ENCODE measurements at places on chromosomes 16 and 17.

DNA sequence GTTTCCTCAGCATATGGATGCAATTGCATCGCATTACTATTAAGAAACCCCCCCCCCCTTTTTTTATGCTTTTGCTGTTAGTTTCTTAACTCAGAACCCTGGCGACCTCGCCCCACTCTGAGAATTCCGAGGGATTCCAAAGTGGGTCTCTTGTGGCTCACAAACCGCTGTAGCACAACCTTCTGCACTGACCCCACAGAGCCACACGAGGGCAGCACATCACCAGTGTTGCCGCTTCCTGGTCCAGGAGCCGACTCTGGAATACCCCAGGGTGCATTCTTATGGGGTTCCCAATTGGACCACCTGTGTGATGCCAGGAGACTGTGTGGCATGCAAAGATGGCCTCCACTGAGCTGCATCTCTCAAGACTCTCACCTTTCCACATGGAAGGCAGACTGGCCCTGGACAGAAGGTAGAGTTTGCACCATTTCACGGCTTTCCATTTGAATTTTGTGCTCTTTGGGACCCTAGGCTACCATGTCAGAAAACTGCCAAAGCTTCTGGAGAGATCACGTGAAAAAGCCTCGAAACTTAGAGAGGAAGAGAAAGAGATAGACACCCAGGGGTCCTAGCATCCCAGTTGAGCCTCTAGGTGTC lies 432.7 kb upstream of the ASIC2 start:
- DNase-seq: no peak

DNA sequence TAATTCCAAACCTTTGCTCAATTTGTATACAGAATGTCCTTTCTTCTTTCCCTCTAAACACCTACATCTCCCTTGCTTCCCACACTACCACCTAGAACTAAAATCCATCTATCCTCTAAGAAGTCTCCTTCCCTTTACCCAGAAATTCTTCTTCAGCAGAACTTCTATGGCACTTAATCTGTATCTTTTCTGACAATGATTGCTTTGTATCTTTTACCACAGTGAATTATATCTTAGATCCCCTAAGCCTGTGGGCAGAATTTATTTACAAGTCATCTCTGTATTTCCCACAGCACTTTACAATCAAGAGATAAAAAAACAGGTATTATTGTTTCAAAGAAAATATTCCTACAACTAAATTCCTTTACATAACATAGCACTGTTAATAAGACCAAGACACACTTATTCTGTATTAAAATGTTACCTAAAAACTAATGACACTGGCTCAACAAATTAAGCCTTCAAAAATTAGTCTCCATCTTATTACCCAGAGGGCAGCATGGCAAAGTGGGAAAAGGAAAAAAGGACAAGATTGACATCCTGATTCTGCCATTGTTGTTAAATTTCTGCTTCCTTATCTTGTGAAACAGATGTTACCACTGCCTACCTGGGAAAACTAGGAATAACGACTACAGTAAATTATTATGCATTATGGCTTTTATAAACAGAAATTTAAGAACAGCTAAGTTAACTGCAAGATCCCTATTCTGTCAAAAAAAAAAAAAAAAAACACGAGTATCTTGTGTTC lies 42.8 kb downstream of the KANSL1 start:
- DNase-seq: no peak

DNA sequence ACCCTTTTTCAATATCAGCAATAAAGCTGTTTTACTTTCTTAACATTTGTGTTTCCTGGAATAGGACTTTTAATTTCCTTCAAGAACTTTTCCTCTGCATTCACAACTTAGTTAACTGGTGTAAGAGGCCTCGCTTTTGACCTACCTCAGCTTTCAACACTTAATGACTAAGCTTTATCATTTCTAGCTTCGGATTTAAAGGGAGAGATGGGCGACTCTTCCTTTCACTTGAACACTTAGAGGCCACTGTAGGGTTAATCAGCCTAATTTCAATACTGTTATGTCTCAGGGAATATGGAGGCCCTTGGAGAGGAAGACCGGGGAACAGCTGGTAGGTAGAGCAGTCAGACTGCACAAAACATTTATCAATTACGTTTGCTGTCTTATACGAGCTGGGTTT lies 4.7 kb downstream of the SYNRG start:
- DNase-seq: no peak

DNA sequence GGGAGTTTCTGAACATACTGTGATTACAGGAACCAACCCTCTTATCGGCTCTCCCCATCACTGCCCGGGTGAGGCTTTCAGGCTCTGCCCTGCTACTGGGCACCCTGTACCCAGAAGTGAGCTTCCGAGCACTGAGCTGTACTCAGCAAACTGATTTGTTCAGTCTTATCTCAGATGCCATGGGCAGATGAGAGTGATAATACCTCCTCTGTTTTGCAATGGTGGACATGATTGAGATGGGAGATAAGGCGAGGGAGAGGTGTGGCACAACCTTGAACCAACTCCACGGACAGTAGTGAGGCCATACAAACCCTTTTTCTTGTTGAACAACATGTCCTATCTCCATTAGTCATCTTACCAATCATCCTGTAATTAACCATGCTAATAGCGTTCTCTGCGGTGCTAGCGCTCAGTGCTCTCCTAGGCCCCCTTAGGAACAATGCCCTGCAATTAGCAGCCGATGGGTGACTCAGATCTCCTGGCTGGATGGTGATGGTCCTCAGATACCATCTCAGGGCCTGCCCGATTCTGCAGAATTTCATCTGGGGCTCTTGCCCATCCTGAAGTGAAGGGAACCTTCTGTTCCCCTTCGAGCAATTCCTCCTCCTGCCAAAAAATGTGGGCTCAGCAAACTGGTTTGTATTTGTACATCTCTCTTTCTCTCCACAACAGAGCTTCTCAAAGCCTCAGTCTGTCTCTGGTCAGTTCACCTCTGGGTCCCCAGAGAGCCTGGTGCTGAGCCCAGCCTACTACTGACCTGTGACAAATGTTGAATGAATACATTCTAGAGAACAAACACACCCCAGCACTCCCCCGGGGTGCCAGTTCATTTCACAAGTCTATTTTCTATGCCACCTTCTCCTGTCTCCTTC lies 139.3 kb upstream of the IRX3 start:
- no peak for DNase-seq
